ENCODE measurements at places on chromosomes 5 and 9. TPM values are rescaled to one million over a fixed set of nuclear protein-coding genes. Genes with fewer than 3 reads are reported as not detected.
A peak's percentile ranks its signal among the peaks of the same experiment; 100 is the strongest.

DNA sequence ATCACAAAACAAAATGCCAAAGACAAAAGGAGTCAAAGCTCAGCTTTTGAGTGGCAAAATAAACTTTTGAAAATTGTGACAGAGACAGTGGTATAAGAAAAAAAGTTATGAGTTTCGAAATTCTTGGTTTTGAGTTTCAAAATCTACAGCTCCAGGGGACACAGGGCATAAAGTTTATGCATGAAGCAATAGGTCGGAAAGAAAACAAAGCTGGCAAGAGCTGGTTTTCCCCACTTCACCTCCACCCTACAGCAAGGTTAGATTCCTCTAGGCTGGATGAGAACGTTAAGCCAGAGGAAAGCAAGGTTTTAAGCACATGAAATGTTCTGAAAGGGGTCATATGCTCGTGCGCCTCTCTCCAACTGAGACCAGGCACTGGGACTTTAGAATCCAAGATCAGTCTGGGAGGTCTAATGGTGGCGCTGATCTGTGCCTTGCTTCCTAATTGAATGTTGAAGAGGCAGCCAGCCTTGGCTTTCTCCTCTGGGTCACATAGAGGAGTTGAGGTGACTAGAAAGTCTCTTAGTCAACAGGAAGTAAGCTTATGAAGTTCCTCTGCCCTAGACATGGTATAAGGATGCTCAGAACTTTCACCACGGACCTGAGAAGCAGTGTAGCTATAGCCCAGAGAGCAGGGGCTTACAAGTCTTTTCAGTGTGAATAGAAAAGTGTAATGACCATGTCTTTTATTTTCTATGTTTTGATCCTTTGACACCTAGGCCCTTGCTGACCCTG is 167.7 kb upstream of the DMAC1 start:
- no peak for DNase-seq

GRCh38 chr5:88984040-88984439 is 101.1 kb upstream of the MEF2C start:
- DNase-seq = no peak

GRCh38 chr9:122124528-122124927 is 31.4 kb upstream of the TTLL11 start:
- DNase-seq = no peak

GRCh38 chr5:162806195-162806594 is 631.2 kb upstream of the CCNG1 start:
- no peak for DNase-seq

DNA sequence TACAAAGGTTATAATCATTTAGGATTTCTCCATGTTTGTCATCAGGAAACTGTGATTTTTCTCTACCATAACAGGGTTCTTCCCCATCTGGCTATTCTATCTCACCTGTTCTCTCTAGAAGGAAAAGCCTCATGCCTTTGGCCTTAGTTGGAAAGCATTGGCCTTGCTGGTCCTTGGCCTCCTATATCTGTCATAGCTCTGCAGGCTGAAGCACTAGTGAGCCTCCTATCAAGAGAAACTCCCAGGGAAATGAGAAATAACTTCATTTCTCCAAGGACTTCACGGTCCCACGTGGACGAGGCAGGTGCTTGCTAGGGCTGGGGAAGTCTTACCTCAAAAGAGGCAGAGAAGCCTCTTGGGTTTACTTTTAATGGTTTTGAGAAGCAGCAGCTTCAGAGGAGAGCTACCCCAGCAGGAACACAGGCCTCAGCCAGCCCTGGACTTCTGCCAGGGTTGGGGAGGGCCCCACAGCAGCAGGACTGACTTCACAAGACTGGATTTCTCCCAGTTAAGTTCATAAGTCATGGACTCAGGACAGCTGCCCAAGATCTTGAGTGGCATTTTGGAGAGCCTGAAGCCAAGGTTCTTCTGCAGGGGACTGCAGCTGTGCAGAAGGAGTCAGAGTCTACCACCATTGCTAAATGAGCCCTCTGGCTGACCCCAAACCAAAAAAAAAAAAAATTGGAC is 15.8 kb upstream of the PSAT1 start:
- no peak for DNase-seq

DNA sequence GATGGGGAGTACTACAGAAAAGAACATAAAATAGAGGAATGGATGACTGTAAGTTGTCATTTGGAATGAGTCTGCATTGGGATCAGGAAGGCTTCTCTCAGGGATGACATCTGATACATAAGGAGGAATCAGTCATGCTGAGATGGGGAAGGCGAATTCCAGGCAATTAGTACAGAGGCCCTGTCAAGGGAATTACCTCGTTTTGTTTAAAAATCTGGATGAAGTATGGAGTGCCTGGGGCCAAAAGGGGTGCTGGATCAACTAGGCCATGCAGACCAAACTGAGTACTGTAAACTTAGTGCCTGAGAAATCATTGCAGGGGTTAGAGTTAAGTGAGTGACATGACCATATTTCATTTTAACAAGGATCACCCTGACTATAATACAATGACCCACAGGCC is 30.5 kb downstream of the JAKMIP2 start:
- DNase-seq = no peak

- no peak for DNase-seq
These were observed 183.2 kb upstream of the DAB2 start for GRCh38 chr5:39608024-39608423.

- DNase-seq = no peak
These were observed 28.1 kb upstream of the HRH2 start for GRCh38 chr5:175629793-175630192.

DNA sequence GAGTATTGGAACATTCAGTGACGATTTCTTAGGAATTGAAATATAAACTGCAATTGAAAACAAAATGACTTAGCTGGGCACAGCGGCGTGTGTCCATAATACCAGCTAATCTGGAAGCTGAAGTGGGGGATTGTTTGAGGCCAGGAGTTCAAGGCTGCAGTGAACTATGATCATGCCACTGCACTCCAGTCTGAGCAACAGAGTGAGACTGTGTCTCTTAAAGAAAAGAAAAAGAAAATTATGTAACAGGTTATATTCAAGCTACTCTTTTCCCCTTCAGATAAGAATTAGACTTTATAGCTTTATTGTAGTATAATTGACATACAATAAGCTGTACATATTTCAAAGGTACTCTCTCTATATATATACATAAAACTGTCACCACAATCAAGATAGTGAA is 6.4 kb downstream of the SLC26A2 start:
- DNase-seq = no peak

- DNase-seq = no peak
These were observed 29.1 kb downstream of the LMX1B start for GRCh38 chr9:126642839-126643238.

- peak; percentile 74 for DNase-seq
These were observed 182.8 kb upstream of the TARS1 start for GRCh38 chr5:33257807-33258429.

DNA sequence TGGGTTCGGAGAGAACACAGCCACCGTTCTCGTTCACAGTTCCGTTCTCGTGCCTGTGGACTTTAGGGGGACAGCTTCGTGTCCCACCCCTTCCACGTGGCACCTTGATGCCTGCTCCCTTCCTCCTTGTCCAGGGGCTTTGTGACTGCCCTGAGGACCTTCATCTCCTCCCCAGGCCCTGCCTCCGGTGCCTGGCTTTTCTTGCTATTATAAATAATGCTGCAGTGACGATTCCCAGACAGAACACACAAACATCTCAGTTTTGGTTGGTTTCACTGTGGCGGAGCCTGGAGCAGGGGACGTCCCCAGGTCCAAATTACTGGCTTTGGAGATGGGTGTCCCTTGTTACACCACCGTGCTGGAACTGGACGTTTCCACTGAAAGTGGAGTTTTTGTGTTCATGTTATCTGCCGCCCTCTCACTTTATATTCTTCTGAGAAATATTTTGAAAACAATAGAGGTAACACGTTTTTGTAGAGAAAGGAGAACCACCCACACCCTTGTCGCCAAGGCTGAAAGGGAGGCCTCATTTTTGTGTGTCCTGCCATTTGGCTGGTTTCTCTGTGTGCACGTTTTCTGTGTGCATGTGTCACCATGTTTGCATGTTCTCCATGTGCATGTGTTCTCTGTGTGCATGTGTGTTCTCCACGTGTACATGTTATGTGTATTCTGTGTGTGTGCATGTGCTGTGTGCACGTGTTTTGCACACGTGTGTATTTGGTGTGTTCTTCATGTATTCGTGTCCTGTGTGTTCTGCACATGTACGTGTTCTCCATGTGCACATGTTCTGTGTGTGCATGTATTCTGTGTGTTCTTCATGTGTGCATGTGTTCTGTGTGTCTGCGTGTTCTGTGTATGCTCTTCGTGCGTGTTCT is 24.2 kb downstream of the WNK2 start:
- DNase-seq = no peak

GRCh38 chr5:135880801-135881200 is 14.8 kb downstream of the IL9 start:
- peak; percentile 40 for DNase-seq

- no peak for DNase-seq
These were observed 47.6 kb upstream of the EGFL7 start for GRCh38 chr9:136614967-136615623.

DNA sequence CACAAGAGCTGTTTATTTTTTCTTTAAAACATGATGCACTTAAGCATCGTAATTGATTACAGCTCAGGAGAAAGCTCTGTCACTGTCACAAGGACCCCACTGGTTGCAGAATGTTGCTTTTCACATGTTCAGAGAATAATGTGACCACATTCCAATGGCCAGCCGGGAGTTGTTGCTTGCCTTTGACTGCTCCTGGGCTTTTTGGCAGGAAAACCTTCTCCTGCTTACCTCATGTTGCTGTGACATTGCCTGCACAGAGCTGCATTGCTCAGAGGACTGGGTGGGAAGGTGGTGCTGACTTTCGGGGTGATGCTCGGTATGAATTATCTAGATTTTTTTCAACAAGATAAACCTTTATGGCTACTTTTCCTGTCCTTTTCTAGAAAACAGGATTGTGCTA is 88.2 kb downstream of the PALM2AKAP2 start:
- no peak for DNase-seq

- DNase-seq = no peak
These were observed 30.7 kb upstream of the TGFBR1 start for GRCh38 chr9:99073985-99074901.

- DNase-seq = no peak
These were observed 88.3 kb downstream of the SNCAIP start for GRCh38 chr5:122400341-122400740.

DNA sequence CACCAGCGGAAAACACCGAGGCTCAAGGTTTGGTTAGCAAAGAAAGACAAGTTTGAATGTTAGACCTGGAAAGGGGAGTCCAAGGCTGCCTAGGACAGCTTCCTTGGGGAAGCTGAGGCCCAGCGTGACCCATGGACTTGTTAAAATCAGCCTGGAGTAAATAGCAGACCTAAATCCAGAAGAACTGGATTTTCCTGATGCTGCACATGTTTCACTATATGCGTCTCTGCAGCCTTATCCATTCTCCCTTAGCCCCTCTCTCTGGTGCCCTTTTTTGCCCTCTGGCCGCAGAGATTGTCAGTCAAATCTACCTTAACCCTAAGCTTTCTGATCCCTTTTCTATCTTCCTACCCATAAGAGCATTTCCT is 119.9 kb downstream of the NTRK2 start:
- no peak for DNase-seq

DNA sequence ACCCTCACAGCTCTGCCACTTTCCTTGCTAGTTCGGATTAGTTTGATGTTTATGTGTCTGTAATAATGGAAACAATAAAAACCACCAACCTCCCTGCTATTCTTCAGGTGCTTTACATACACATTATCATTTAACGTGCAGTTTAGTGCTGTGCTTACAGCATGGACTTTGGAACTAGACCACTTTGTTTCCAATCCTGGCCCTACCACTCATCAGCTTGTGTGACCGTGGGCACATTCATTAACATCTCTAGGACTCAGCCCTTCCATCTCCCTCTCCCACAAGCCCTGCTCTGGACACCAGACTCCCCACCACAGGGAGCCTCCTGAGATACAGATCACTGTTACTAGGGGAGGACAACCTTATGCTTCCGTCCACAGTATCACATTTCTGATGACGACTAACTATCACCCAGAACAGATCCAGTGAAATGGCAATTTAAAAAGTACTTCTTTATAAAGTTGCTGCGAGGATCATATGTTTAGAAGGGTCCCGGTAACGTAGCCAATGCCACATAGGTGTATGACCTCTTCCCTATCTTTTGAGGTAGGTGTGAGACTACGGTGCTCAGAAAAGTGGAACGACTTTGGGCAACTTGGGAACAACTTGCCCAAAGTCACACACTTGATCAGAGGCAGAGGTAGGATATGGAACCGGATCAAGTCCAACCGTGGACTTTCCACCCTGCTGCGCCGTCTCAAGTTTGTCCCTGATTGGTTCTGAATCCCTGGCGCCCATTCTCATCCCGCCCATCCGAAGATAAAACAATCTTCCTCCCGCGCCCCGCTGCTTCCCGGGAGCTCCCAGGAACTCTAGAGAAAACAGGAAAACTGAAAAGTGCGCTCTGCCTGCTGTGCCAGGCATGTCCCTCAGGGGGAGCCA is 132.4 kb upstream of the NIPBL start:
- DNase-seq = peak; percentile 68

- no peak for DNase-seq
These were observed 384.4 kb upstream of the PDE4D start for GRCh38 chr5:60277941-60278340.

DNA sequence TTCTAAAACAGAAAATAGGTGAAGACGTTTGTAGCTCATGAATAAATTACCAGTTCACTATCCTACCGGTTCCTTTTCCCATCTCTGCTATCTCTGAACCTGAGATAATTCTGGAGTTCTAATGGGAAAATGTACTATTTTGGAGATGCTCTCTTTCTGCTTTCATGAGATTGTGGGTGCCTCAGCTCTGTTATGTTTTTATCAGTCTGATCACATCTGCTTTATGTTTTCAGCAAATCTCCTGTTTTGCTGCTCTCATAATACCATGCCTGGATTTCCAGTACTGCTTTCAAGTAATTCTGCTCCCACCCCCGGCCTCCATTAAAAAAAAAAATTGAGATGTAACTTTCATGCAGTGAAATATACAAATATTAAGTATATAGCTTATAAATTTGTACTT is 9.1 kb upstream of the SUSD1 start:
- DNase-seq = no peak

- peak; percentile 74 for DNase-seq
These were observed 594.6 kb upstream of the BRINP1 start for GRCh38 chr9:119963798-119964372.

CCDC183 gene
- 0.05 TPM for polyA plus RNA-seq

OR1Q1 gene
- not detected for polyA plus RNA-seq

PCDHA7 gene
- polyA plus RNA-seq = 0.02 TPM

FOXD4L3 gene
- 0.05 TPM for polyA plus RNA-seq

SEMA4D gene
- polyA plus RNA-seq = 0.71 TPM

COL5A1 gene
- 1.2 TPM for polyA plus RNA-seq

PCDHGA4 gene
- 0.79 TPM for polyA plus RNA-seq

BHMT2 gene
- polyA plus RNA-seq = 0.03 TPM

CCL27 gene
- polyA plus RNA-seq = not detected

STK32A gene
- not detected for polyA plus RNA-seq

SNCB gene
- polyA plus RNA-seq = 0.42 TPM

CCDC152 gene
- 1.0 TPM for polyA plus RNA-seq

PCDHA12 gene
- polyA plus RNA-seq = 0.03 TPM

PLEKHG4B gene
- polyA plus RNA-seq = 0.01 TPM
